ENCODE measurements at places on chromosomes 4 and X.

DNA sequence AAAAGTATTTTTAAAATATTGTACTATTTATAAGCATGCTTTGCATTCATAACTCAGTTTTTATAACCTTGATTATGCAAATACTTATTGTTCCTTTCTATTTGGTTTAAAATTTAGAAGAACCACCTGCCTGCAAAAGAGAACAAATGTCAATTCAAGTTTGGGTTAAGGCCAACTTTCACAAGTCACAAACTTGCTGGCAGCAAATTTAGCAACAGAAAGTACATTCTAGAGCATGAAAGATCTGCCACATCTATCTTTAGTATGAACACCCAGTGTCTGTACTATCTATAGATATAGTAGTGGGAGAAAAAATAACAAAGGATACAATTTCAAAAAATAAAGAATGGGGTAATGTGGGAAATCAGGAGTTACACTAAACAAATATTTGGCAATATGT lies 1014.2 kb downstream of the C4orf33 start:
- no peak for DNase-seq

DNA sequence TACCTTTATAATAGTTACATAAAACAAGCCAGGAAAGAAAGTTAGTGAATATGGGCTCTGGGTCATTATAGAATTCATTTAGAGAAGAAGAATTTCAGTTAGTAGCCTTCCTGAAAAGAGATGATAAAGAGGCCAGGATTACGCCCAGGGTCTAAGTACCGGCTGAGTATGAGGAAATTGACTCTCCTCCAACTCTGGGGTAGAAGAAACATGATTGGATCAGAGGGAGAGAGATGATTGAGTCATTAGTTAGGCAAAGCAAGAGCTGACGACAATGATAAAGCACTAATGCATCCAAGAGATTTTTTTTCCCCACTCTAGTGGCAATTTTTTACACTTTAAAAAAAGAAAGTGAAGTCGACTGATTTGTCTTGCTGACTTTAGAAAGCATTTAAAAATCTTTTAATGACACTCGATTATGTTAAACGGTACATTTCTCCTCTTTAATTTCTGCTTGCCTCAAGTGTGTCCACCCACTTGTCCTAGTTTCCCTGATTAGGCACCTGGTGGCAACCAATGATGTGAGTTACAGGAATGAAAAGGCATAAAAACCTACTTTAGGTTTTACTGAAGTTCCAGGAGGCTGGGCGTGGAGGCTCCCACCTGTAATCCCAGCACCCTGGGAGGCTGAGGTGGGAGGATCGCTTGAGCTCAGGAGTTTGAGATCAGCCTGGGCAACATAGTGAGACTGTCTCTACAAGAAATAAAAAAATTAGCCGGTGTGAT lies 37.3 kb upstream of the IGFBP7 start:
- DNase-seq: no peak

GRCh38 chr4:83536362-83537272 lies 709 bp downstream of the GPAT3 start:
- DNase-seq: no peak

GRCh38 chr4:6573551-6573950 lies 1.4 kb upstream of the MAN2B2 start:
- no peak for DNase-seq

GRCh38 chr4:80726471-80726870 lies 304.0 kb upstream of the BMP3 start:
- DNase-seq: no peak

DNA sequence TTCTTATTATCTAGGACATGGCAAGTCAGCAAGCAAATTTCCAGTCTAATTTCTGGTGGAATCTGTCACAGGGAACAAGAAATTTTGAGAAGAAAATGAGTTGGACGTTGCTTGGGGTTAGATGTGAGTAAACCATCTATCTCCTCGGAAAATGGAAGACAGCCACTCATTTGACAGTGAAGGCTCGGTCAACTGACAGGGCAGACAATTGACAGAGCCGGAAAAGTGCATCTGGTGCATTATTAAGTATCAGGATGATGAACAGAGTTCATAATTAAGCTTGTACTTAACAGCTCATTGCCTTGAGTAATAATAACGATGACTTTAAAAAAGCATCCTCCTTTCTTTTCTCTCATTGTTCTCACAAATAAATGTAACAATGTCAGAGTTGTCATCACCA lies 168.4 kb downstream of the MAD2L1 start:
- DNase-seq: no peak
